Sciatic nerve (tissue), 2 donors: ENCODE measurements at places on chromosomes 7 and 10. TPM values are rescaled to one million over a fixed set of nuclear protein-coding genes. Genes with fewer than 3 reads are reported as not detected.

Gene IL2RA
- 1.1 TPM for total RNA-seq

Gene P4HA1
- 51.8 TPM for total RNA-seq

Gene ITGB1
- total RNA-seq = 373 TPM

Gene NME8
- total RNA-seq = 1.2 TPM

Gene CRYGN
- total RNA-seq = 3.9 TPM

Gene OR6B1
- total RNA-seq = not detected

GRCh38 chr7:105224884-105225651, 163.7 kb downstream of the SRPK2 start:
- no peak for DNase-seq

GRCh38 chr10:110610308-110610774, 33.8 kb upstream of the RBM20 start:
- no peak for DNase-seq

Gene KCNH2
- 3.2 TPM for total RNA-seq

DNA sequence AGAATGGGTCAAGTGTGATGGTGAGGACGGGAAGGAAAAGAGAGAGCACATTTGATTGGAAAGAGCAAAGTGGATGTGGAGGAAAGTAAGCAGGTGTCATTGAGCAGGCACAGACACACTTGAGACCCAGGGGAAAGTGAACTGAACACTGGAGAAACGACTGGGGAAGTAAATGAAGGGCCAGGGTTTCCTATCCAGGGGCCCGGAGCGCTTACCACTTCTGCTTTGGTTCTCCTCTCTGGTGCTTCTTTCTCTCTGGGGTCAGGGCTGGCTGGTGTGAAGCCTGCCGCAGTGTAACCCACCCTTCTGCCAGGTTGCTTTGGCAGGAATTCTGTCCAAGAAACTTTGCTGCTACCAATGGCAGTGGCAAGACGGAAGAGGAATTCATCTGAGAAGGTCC, 219.3 kb downstream of the SKAP2 start:
- DNase-seq = no peak

DNA sequence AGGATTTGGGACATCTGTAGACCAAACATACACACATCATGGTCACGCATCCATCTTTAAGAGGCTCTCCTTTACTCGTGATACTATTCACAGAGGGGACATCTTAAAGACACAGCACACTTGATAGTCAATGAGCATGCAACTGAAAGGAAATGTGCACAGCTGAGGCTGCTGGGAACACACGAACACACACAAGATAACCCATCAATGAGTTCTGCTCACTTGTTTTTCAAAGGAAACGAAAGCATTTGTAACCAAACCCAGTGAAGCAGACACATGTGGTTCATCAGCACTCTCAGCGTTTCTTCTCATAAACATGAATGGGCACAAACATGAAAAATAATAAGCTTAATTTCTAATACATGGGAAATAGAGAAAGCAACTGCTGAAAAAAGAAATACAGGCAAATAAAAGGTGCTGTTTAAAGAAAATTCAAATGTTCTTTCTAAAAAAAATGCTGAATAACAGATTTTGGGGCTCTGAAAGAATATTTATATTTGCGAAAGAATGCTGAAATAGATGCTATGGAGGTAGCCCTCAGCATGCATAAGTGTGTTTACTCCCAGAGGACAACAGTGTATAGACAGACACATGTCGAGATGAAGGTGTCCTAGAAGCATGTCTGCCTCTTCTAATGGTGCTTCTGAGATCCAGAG, 59.7 kb upstream of the LAMB4 start:
- DNase-seq = no peak
